ENCODE measurements at places on chromosomes 11 and 22. TPM values are rescaled to one million over a fixed set of nuclear protein-coding genes. Genes with fewer than 3 reads are reported as not detected.
A peak's percentile ranks its signal among the peaks of the same experiment; 100 is the strongest.

DNA sequence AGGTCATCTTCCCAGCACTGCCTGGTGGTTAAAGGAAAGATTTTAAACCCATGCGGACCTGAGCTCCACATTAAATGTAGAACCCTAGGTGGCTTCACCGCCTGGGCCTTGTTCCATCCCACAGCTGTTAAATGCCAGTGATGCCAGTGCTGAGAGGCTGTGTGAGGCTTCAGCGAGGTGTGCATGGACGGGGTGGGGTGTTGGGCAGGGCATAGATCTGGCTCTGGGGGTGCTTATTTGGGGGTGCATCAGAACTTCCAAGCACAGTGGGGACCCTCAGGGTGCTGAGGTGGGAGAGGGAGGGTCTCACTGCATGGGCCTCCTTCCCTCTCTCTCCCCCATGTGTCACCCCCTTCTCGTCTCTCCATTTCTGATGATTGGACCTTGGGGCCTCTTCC lies 90.1 kb upstream of the B3GAT1 start:
- peak; percentile 87 for DNase-seq

GRCh38 chr11:75004215-75004614 lies 15.5 kb downstream of the NEU3 start:
- no peak for DNase-seq

DNA sequence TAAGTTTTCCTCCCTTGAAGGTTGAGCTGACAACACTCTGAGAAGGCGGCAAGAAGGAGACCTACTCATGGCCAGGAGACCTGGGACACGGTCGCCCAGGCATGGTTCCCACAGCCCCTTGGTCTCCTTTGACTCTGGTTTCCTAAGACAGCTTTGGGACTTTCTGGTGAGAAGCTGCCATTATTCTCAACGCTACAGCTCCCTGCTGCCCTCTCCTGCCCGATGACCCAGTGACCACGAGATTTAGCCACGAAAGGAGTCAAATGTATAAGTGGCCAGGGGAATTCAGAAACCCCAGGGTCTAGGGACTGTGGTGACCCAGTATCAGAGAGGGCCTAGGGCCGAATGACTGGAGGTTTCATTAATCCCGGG lies 699 bp upstream of the SDF2L1 start:
- DNase-seq = no peak

DNA sequence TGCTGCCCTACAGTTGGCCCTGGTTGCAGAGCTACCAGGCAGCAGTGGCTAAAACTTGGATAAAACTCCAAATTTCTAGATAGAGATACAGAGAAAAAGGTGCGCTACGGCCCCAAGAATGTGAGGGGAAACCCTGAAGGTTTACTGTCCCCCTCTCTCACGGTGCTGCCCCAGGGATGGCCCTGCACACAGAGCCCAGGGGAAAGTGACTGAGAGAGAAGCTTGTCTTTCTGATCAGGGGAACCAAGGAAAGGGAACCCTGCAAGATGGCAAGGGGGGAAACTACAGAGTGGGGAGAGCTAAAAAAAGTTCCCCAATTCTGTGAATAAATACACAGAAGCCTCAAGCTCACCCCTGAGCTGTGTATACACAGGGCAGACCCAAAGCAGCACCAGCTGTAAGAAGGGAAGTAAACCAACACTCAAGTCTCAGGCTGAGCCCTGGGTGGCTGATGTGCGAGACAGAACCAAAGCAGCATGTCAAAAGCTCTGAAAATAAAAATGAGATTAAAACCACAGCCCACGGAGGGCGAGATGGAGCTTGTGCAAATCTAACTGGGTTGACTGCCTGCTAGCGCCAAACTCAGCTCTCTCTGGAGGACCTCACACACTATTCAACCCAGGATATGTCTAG lies 22.1 kb downstream of the GNB1L start:
- DNase-seq = peak; percentile 33

Gene ZNRF3
- total RNA-seq = 12.1 TPM

DNA sequence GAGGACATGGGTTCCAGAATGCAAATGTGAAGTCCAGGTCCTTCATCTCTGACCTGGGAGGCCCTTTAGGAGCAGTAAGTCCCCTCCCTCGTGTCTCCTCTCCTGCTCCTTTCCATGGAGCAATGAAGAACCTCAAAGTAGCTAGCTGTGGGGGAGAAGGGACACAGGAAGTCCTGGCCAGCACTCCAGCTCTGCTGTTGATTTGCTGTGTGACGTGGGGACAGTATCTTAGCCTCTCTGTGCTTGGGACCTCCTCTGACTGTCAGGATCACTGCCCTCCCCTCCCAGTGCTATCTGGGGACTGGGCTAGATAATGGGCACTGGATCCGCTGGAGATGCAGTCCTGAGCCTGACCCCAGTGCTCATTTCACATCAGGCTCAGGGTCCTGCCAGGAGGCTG lies 1.1 kb upstream of the APOBEC3H start:
- DNase-seq = no peak

DNA sequence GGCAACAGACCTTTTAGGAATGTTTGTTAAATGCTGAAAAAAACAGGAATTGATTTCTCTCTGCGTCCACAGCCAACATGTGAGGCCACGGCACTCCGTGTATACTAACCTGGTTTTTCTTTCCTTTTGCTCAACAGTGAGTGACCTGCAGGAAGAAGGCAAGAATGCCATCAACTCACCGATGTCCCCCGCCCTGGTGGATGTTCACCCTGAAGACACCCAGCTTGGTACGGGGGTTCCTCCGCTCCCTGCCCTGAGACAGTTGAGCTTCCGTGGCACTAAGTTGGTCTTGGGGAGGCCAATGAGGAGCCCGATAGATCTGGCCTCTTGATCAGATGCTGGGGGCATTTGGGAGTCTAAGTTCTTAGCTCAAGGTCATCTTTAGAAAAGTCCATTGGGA lies 69.7 kb downstream of the PARVB start:
- no peak for DNase-seq

- no peak for DNase-seq
Observed at GRCh38 chr11:77140231-77140851, 12.3 kb downstream of the MYO7A start.

Gene FAM83F
- 0.87 TPM for total RNA-seq

- DNase-seq = no peak
Observed at GRCh38 chr22:30685178-30685577, 9.5 kb upstream of the OSBP2 start.

- no peak for DNase-seq
Observed at GRCh38 chr22:48147404-48147803, 1385.0 kb downstream of the TBC1D22A start.

DNA sequence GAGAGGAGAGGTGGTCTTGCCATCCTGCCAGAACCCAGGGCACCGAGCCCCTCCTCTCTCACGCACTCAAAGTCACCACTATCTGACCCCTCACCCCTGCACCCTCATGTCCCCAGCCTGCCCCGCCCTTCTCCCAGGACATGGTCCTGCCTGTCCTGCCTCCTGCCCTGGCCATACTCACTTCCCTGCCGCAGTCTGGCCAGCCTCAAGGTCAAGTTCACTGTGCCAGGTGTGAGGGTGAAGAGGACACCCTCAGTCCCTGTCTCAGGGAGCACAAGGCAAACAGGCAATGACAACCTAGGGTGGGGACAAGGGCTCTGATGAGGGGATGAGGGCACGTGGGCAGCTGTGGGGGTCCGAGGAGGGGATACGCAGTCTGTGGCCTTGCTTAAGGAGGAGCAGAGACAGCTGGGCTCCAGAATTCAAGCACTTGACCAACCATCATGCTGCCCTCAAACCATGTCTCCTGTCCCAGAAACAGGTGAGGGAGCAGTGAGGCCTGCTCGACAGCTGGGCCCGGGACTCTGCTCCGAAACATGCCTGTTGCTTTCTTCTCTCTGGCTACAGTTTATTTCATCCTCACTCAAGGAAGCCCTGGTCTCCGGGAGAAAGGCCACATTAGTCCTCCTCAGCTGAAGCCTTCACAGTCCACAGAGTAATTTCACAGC lies 36.6 kb downstream of the PDGFB start:
- DNase-seq = no peak

Gene MED15
- total RNA-seq = 104 TPM

- DNase-seq = no peak
Observed at GRCh38 chr22:17754233-17754925, 19.9 kb downstream of the BID start.

Gene IFITM10
- total RNA-seq = 1.5 TPM

GRCh38 chr22:35630387-35630793 lies 13.3 kb upstream of the MB start:
- no peak for DNase-seq

GRCh38 chr11:71446942-71447688 lies 1.1 kb downstream of the DHCR7 start:
- peak; percentile 39 for DNase-seq

Gene POU2AF2
- total RNA-seq = not detected

GRCh38 chr11:11268119-11268518 lies 84.9 kb downstream of the CSNK2A3 start:
- no peak for DNase-seq

GRCh38 chr11:77776455-77776854 lies 44.1 kb downstream of the RSF1 start:
- no peak for DNase-seq

GRCh38 chr11:35151241-35151640 lies 12.3 kb downstream of the CD44 start:
- DNase-seq = no peak

Gene KCNJ1
- not detected for total RNA-seq

Gene SLC22A6
- total RNA-seq = not detected

- no peak for DNase-seq
Observed at GRCh38 chr11:70860888-70861287, 391.5 kb downstream of the SHANK2 start.

- no peak for DNase-seq
Observed at GRCh38 chr11:14449302-14449714, 50.3 kb downstream of the COPB1 start.

Gene GRAP2
- total RNA-seq = 1.3 TPM

Gene DERL3
- 1.4 TPM for total RNA-seq

- DNase-seq = no peak
Observed at GRCh38 chr22:42621505-42622002, 6.9 kb upstream of the POLDIP3 start.

GRCh38 chr11:69125861-69126260 lies 29.9 kb upstream of the SMIM38 start:
- DNase-seq = no peak

DNA sequence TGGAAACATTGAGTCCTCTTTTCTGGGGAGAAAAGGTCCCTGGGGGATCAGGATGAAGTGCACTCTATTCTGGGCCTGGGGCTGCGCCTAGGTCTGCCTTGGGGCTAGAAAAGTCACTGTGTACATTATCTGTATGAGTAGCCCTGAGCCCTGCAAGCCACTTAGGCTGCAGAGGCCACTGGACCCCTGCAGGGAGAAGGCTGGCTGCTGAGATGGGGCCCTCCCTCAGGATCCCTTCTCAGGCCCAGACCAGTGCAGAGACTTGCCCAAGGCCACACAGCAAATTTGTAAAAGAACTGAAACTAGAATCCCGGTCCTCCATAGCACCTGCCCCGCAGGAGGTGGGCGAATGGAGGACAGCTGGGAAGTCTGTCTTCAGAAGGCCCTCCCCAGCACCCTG lies 26.8 kb upstream of the HMOX1 start:
- no peak for DNase-seq

DNA sequence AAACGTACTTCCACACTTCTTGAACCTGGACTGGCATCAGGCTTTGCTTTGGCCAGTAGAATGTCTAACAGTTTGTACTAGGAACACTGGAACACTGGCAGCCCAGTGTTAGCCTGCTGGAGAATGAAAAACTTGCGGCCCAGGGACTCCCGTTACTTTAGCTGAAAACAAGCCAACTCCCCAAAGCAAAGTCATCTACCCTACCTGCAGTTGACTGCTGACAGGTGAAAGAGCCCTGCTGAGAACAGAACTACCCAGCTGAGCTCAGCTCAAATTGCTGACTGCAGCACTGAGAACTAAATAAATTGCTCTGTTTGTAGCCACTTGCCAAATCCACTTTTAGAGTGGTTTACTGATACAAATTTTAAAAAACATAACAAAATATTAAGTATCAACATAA lies 342.5 kb downstream of the LRRC4C start:
- DNase-seq = no peak

Measured in mesenteric fat pad (tissue), 1 donor.